ENCODE measurements at places on chromosomes 4 and X. TPM values are rescaled to one million over a fixed set of nuclear protein-coding genes. Genes with fewer than 3 reads are reported as not detected.

GAGE12J gene
- not detected for total RNA-seq

SHROOM4 gene
- 6.6 TPM for total RNA-seq

DCAF12L2 gene
- total RNA-seq = not detected

LDOC1 gene
- 5.9 TPM for total RNA-seq

- no peaks in the 10 kb centered on the region for H3K27me3 ChIP-seq
- H3K4me3 ChIP-seq = no peak overlapping the region
- no peak overlapping the region for H3K27ac ChIP-seq
- H3K4me1 ChIP-seq = no peaks in the 10 kb centered on the region
- H3K36me3 ChIP-seq = no peaks in the 10 kb centered on the region
These were observed 63.0 kb downstream of the MAPK10 start for GRCh38 chr4:86296865-86297264.

DNA sequence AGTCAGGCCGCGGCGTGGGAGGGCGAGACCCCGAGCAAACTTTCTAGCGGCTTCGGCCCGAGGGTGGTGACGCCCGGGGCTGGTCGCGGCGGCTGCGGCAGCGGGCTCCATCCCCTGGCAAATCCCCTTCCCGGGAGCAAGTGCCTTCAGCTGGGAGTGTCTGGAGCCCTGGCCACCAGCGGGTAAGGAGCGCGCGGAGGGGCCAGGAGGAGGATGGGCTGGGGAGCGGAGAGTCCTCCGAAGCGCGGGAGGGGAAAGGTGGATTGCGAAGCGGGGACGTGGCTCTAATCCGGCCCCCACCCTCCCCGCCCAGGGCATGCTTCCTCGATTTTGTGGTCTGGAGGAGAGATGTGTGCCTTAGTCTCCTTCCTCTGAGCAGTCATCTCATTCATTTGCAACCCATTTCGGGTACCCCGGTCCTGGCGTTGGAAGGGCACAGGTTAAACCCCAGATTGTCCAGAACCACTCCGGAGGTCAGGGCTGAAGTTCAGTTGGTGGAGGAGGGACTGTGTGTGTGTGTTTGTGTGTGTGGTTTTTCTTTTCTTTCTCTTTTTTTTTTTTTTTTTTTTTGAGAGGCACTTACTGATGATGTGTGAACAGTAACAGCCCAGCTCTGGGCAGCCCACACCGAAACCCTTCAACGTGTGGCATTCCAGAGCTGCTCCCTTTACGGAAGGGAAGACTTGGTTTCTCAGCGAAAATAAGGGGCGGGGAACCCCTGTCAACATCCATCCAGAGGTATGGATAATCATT is 516 bp downstream of the SGMS2 start:
- peaks cover 2% of the 10 kb centered on the region for H3K36me3 ChIP-seq
- H3K27ac ChIP-seq = peak overlapping the region; percentile 73
- peaks cover 17% of the 10 kb centered on the region for H3K4me1 ChIP-seq
- DNase-seq = peak; percentile 58

DNA sequence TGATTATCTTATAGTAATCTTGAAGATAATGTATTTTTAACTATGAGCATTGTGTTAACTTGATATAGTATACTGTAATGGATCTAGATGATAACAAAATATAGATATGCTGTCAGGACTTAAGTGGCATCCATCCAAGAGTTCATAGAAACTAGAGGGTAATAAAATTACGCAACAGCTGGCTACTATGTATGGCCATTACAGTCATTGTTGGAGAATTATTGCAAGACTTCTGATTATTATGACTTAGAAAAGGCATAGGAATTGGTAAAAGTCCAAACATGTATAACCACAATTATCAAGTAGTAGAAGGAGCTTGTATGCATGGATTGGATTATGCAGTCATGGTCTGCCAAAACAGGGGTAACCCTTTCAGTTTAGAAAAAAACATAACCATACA is 9.5 kb downstream of the OGT start:
- no peaks in the 10 kb centered on the region for H3K27me3 ChIP-seq
- DNase-seq = no peak
- peaks cover 65% of the 10 kb centered on the region for H3K36me3 ChIP-seq
- H3K4me1 ChIP-seq = peaks cover 28% of the 10 kb centered on the region

- H3K27ac ChIP-seq = peak overlapping the region; percentile 67
- no peaks in the 10 kb centered on the region for H3K27me3 ChIP-seq
- H3K4me1 ChIP-seq = peaks cover 27% of the 10 kb centered on the region
- no peaks in the 10 kb centered on the region for H3K36me3 ChIP-seq
These were observed 54.1 kb downstream of the TXK start for GRCh38 chr4:48079972-48080391.

Measured in SJSA1 (cell line).